ENCODE measurements at places on chromosomes 16 and 17.
A peak's percentile ranks its signal among the peaks of the same experiment; 100 is the strongest.

GRCh38 chr17:4480929-4481898 lies 17.5 kb upstream of the SPNS2 start:
- DNase-seq = no peak

DNA sequence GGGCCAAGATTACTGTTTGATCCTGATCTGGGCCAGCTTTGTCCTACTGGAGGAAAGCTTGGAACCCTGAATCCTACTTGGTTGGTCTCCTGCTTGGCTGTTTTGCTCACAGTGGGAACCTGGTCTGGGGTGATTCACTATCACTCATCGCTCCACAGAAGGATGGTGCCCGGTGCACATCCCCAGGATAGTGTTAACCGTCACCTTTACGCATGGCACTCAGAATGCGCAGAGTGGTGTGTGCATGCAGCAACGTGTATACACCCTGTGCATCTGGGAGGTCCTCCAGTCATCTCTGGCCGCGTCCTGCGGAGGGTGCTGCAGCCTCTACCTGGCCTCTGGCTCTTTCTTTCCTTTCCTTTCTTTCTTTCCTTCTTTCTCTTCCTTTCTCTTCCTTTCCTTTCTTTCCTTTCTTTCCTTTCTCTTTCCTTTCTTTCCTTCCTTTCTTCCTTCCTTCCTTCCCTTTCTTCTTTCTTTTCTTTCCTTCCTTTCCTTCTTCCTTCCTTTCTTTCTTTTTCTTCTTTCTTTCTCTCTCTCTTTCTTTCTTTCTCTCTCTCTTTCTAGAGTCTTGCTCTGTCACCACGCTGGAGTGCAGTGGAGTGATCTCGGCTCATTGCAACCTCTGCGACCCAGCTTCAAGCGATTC lies 13.1 kb downstream of the SOCS3 start:
- no peak for DNase-seq

GRCh38 chr16:87560428-87561199 lies 41.7 kb upstream of the JPH3 start:
- DNase-seq = no peak

DNA sequence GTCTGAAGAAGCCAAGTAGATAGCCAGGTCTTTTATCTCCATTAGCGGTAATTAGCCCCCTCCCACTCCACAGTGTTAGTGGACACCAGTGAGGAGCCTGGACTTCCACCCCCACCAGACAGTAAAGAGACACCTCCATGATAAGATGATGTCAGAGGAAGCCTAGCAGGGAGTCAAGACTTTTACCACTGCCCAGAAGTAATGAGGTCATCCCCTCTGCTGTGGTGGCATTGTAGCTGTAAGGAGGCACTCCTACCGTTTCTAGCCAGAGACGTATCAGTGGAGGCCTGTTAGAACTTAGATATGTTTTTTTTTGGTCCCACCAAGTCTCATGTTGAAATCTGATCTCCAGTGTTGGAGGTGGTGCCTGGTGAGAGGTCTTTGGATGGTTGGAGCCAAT lies 38.1 kb downstream of the PIK3R5 start:
- DNase-seq = no peak

- DNase-seq = peak; percentile 2
Measured at GRCh38 chr17:63446753-63447470, 806 bp upstream of the CYB561 start.

DNA sequence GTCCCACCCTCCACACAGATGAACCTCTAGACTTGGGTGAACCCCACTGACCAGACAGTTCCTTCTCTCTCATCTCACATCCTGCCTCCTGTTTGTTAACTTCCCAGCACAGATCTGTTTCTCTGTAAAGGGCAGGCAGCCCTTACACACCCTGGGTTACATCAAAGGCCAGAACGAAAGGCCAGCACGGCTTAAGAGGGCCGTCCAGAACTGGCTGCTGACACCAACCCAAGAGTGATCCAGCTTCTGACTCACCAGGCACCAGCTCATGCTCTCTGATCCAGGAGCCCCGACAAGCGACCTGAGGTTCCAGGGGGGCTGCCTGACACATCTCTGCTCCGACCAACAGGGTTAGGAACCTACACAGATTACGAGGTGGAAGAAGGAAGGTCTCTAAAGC lies 86.9 kb downstream of the MRM3 start:
- DNase-seq = no peak

DNA sequence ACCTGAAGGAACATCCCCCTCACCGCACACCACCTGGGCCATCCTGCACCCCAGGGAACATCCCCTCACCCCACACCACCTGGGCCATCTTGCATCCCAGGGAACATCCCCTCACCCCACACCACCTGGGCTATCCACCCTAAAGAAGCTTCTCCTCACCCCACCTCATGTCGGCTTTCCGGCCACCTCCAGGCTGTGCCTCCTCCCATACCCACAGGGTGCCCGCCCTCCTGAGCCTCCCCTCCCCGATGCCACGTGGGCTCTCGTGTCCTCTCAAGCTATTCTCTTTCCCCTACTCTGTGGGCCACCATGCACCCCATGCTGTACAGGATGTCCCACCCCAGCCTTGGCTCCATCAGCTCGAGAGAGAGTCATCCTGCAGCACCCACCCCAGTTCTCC lies 18.0 kb downstream of the MYLK3 start:
- DNase-seq = no peak

DNA sequence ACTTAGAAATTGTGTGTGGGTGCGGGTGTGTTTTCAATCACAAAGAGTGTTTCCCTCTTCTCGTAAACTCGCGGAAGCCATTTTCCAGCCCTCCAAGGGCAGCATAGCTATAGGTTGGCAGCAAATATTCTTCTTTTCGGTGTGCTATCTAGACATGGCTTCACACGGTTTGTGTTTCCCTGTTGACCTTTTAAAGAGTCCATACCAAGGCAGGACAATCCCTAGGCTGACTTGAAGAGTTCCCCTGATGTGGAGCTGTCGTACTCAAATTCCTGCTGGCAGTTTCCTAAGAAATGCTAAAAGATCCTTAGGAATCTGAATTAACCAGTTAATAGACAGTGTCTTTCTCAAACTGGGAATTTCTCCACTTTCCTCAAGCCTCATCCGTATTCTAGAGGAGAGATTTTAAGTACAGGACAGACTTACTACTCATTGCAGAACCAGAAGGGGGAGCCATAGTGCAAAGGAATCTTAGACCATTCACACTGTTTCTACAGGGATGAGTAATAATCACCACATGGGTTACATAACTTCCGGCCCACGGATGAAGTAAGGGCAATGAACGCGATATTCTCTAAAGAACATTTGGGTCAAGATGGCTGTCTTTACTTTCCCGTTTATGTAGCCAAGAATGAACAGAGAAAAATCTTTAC lies 288.6 kb upstream of the ELAC2 start:
- no peak for DNase-seq

- no peak for DNase-seq
Measured at GRCh38 chr17:39175695-39176093, 9.7 kb upstream of the ARL5C start.

DNA sequence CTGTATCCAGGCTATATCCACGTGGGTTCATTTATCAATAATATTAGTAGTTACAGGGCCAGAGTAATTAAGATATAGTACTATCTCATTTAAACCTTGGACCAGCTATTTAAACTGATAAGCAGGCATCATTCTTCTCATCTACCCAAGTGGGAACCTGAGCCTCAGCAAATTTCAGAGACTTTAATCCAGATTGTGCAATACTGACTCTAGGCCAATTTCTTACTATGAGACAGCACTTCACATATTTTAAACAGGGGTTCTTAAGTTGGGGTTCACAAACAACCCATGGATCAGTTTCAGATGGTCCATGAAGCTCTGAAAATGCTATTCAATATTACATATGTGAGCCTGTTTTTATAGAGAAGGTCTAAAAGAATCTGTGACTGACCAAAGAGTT lies 302.7 kb upstream of the PSMD7 start:
- DNase-seq = no peak

DNA sequence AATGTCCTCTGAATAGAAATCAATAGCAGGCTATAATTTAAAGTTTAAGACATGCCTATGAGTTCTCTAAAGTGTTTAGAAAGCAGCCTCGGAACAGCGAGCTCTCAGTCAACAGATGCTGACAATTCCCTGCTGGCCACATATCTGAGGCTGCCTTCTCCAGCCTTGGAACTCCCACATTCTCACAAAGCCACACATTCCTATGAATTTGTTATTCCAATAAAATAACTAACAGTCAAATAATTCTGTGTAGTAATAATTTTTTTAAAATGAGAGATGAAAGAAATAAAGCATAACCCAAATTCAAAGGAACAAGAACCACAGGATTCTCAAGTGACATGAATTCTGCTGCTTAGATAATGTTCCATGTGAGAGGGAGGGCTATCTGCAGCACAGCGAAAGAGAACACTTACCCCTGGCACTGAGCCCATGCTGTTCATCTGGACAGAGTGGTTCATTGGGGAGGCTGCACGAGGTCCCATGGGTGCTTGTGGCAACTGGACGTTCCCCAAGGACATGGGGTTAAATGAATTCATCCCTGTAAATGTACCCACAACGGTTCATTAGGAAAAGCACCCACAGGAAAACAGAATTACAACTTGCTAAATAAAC lies 56.9 kb upstream of the TRAP1 start:
- no peak for DNase-seq

- DNase-seq = no peak
Measured at GRCh38 chr16:61823326-61823725, 212.9 kb downstream of the CDH8 start.

DNA sequence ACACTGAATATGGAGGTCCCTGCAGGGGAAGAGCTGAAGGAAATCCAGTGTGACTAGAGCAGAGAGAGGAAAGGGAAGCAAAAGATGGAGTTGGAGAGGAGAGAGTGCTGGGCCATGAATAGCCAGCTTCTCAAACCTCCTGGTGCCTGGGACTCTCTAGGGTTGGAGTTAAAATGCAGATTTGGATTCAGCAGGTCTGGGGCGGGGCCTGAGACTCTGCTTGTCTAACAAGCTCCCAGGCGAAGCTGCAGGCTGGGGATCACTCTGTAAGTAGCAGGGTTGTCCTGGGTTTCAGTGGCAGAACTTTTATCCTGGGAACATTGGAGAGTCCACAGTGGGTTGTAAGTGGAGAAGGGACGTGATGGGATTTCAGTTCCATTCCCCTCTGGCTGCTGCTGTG lies 103.4 kb upstream of the PLCG2 start:
- DNase-seq = no peak

DNA sequence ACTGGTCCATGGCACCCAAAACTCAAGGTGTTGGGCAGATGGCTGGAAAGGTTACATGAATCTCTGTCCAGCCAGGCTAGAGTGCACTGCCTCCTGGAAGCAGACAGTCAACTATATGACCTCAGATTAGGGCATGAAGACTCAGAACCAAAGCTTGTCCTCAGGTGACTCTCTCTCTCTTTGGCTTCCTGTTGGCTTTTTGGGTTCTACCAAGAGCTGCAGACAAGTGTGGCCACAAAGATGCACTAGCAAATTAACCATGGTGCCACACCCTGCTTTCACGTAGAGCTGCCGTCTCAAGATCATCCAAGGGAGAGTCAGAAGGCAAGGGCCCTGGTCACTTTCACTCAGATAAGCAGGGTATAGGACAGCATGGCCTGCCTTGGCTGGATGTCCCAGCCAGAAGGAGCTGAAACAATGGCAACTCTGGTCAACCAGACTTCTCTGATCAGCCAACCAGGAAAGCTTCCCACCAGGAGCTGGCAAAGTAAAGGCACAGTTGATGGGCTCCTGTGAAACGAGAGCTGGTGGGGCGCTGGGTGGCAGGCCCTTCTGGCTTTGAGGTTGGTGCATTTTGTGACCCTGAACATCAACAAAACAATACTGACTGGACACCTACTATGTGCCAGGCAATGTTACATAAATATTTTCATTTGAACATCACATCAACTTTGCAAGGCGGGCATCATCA lies 31.9 kb downstream of the CUEDC1 start:
- DNase-seq = no peak

- no peak for DNase-seq
Measured at GRCh38 chr17:80618304-80618703, 73.7 kb downstream of the RPTOR start.

DNA sequence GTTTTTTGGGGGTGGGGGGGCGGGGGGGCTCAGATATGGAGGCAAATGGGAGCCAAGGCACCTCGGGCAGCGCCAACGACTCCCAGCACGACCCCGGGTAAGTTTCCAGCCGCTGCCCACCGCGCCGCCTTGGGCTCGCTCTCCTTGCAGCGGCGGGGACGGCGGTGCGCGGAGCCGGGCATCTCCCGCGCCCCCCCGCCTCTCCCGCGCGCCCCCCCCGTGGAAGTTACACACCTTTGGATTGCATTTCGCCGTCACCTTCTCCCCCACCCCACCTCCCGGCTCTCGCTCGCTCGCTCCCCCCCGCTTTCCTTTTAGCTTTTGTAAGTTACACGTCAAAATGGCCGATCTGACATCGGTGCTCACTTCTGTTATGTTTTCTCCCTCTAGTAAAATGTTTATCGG lies 387 bp downstream of the MSI2 start:
- DNase-seq = no peak

- no peak for DNase-seq
Measured at GRCh38 chr17:69357701-69358100, 30.8 kb upstream of the ABCA5 start.

DNA sequence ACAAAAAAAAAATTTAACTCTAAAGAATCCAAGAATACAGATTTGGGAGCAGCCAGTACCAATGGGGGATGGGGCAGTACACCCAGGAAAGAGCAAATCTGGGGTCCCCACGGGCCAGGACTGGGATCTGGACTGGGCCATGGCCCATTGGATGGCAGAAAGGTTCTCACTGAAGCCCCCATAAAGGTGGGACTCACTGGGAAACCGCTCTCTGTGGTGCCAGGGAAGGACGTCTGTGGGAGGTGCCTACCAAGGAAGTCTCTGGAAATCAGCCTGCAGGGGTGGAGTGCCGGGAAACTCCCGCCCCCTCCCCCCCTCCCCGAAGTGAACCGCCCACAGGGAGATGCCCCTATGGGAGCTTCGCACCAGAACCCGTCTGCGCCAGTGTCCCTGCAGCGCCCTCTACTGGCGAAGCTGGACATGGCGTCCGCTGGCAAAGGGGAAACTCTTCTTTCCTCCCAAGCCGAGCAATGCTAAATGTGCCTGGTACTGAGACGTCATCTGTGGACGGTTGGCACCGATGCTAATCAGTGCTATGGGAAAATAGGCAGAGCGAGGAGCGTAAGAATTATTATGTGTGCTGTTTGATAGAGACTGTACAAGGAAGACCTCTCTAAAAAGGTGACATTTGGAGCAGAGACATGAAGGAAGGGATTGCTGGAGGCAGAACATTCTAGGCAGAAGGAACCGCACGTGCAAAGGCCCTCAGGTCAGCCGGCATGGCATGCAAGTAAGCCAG lies 671.1 kb downstream of the WWOX start:
- DNase-seq = peak; percentile 48

GRCh38 chr17:47810200-47810821 lies 11.3 kb downstream of the OSBPL7 start:
- no peak for DNase-seq

GRCh38 chr17:78576389-78577112 lies 645 bp downstream of the DNAH17 start:
- no peak for DNase-seq
